ENCODE measurements at places on chromosomes 5 and 9. TPM values are rescaled to one million over a fixed set of nuclear protein-coding genes. Genes with fewer than 3 reads are reported as not detected.
A peak's percentile ranks its signal among the peaks of the same experiment; 100 is the strongest.

DNA sequence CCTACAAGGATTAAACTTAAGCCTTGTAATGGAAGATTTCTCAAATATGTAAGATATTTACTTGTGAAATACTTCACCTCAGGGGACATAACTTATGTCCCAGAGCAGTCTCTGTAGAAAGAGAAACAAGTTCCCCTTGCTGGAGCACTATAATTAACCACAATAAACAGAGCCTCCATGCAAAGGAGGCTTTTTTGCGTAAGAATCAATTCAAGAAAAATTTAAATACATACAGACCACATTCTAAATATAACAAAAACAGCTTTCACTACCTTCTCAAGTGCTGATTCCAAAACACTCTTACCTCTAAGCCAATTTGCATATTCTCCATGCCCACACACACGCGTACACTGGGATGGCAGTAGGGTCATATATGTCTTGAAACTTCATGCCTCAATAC, 30.7 kb upstream of the CCNB1 start:
- H3K27ac ChIP-seq, result peak overlapping the region; percentile 70
- H3K36me3 ChIP-seq, result no peaks in the 10 kb centered on the region
- H3K27me3 ChIP-seq, result no peaks in the 10 kb centered on the region
- H3K4me1 ChIP-seq, result peaks cover 10% of the 10 kb centered on the region
- no peak for DNase-seq

DNA sequence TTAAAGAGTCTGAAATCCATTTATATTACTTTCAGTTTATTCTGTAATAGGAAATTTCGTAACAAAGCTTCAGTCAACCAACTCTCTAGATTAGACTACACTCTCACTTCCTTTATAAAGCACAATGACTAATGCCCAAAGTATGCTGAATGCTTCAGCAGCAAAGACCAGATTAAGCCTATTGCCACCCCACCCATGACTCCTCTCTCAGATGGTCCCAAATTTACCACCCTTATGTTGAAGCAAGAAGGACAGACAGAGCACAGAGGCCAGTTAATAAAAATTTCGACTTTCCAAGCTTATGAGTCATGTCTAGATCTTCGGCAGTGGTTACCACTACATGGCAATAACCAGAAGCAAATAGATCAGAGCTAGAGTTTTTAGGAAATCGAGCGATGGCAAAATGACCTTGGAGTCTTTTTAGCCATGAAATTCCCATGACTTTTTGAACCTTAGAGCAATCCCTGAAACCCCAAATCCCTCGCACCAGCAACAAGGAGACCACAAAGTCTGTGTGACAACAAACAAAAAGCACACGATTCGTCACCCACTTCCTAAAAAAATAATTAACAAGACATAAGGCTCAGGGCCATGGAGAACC, 287.8 kb upstream of the RASA1 start:
- H3K4me1 ChIP-seq, result 0 out of 2 replicates have a peak, but pooled peaks cover 6% of the 10 kb centered on the region
- H3K27me3 ChIP-seq, result no peaks in the 10 kb centered on the region
- H3K4me3 ChIP-seq, result no peak overlapping the region

DNA sequence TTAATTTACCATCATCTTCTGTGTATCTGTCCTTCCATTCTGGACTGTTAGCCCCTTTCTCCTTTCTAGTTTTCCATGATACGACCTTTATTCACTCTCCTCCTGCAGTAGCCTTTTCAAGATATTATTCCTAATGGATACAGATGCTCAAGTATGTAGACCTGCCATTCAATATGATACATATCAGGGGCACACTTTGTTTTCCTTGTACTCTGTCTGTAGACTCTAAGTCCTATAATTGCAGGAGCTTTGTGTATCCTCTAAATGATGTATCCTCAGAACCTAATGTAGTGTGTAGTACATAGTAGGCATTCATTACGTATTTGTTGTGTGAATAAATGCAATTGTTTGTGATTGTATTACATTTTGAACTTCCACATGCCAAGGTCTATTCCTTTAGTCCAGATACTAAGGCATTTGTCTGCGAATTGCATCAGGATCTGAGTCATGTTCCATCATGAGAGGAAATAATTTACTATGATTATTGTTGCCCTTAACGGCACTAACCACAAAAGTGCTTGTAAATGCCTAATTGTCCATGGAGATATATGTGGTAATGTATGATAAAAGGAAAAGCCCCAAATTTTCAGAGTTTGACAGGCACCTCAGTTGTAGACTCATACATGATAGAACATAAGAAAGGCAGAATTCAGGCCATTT, 57.1 kb upstream of the IZUMO3 start:
- H3K4me1 ChIP-seq, result peaks cover 33% of the 10 kb centered on the region
- H3K27ac ChIP-seq, result 0 out of 2 replicates have a peak overlapping the region, but pooled peaks have one; percentile 0
- no peak for DNase-seq
- no peaks in the 10 kb centered on the region for H3K27me3 ChIP-seq
- H3K4me3 ChIP-seq, result no peak overlapping the region

Gene CARTPT
- not detected for total RNA-seq

DNA sequence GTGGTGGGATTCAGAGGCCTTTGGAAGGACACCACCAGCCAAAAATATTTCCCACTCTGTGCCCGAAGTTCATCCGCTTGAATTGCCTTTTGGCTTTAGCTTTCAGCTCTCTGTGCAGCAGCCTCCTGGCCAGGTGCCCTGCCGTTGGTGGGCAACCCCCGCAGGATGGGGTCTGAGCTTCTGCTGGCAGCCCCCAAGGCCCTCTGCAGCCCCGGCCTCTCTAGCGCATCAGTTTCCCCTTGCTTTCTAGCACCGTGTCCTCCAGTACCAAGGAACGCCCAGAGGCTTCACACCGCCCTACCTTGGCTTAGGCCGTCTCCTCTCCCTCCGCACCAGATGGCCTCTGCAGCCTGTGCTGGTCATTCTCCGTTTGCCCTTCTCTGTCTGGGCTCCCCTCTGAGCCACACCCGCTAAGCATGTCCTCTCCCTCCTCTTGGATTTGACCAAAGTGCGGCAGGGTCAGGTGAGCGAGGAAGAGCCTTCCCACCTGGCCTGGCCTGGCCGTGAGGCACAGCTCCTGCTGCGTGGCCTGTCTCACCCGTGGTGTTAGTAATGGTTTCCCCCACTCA, 4.2 kb upstream of the TSC1 start:
- peaks cover 21% of the 10 kb centered on the region for H3K4me1 ChIP-seq
- H3K27me3 ChIP-seq, result no peaks in the 10 kb centered on the region
- DNase-seq, result no peak
- H3K4me3 ChIP-seq, result no peak overlapping the region
- peak overlapping the region; percentile 24 for H3K27ac ChIP-seq

- peaks cover 21% of the 10 kb centered on the region for H3K4me1 ChIP-seq
- H3K27me3 ChIP-seq, result no peaks in the 10 kb centered on the region
- H3K27ac ChIP-seq, result no peak overlapping the region
- DNase-seq, result no peak
Measured at GRCh38 chr9:83474631-83475030, 63.6 kb downstream of the FRMD3 start.

GRCh38 chr5:84783003-84783402, 398.3 kb upstream of the EDIL3 start:
- H3K27me3 ChIP-seq, result no peaks in the 10 kb centered on the region
- H3K4me3 ChIP-seq, result no peak overlapping the region
- DNase-seq, result no peak
- H3K36me3 ChIP-seq, result no peaks in the 10 kb centered on the region

DNA sequence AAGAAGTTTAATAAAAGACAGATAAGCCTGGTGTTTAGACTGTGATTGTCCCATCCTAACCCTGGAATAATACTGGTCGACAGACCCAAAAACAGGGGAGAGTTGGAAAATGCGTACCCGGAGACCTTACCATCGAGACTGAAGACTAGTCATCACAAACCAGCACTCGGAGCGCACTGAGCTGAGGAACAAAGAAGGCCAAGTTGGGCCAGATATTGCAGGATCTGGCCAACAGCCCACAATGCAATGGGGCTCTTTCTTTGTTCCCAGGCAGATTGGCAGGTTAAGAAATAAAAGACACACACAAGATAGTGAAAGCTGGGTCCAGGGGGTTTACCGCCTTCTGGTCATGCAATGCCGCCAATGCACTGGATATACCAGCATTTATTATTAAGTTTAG, 188.7 kb upstream of the RAI14 start:
- DNase-seq, result no peak
- no peaks in the 10 kb centered on the region for H3K27me3 ChIP-seq
- H3K4me1 ChIP-seq, result no peaks in the 10 kb centered on the region
- H3K4me3 ChIP-seq, result no peak overlapping the region
- no peak overlapping the region for H3K27ac ChIP-seq

Gene PCDHGA10
- total RNA-seq, result 11.0 TPM

Gene RNF14
- total RNA-seq, result 22.6 TPM

DNA sequence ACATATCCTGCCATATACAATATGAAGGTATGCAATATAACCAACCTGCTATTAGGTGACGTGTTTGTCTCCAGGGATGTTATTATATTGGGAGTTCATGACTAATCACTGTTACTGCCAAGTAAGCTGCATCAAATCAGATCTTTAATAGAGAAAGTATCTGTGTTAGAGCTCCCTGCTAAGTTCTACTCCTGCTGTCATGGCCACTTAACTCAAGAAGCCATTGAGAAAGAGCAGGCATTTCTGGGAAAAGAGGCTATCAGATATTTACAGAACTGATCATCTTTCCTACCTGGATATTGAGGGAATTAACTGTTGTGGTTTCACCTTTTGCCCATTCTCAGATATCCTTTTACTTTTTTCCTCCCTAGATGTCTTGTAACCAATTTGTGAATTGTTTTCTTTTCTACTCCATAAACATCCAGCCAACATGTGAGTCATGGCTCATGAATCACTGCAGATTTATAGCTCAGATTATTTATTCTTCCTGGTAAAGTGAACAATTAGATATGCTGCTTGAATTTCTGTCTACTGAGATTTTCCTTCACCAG, 634.8 kb upstream of the FAM174A start:
- no peak overlapping the region for H3K27ac ChIP-seq
- no peaks in the 10 kb centered on the region for H3K36me3 ChIP-seq
- H3K27me3 ChIP-seq, result no peaks in the 10 kb centered on the region
- no peak for DNase-seq
- no peaks in the 10 kb centered on the region for H3K4me1 ChIP-seq
- no peak overlapping the region for H3K4me3 ChIP-seq

Gene TRPM6
- 0.78 TPM for total RNA-seq
